ENCODE measurements at places on chromosomes 6 and 20. TPM values are rescaled to one million over a fixed set of nuclear protein-coding genes. Genes with fewer than 3 reads are reported as not detected.

PLA2G7 gene
- total RNA-seq = not detected

SLC22A3 gene
- 22.6 TPM for total RNA-seq

DNA sequence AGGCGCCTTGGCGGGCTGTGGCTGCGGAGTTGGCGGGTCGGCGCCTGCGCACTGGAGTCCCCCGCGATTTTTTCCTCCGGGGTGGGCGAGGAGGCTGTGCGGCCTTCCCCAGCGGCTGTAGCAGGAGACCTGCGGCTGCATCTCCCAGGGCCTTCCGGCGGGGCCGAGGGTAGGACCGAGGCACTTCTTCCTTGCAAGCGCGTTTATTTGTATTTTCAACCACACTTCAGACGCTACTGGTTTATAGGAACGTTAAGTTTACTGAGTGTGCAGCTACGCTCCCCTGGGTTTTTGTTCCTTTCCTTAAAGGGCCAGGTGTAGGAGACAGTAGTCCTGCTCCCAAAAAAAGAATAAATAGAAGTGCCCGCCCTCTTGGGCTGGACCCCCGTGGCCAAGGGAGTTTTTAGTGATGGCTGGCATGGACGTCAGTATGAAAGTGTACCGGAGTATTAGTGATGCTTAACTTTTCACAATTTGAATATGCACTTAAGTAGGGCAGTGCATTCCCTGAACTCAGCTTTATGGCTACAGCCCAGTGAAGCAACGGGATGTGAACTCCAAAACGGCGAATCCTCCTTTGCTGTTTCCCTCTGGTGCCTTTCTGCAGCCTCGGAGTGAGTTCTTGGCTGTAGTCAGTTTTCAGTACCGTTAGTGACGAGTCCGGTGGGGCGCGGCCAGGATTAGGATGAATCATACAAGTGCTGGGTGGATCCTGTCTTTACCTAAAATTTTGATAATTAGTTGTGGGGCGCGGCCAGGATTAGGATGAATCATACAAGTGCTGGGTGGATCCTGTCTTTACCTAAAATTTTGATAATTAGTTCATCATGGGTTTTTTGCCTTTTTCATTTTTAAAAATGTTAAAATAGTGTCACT lies 1.0 kb upstream of the FBXO5 start:
- no peaks in the 10 kb centered on the region for H3K27me3 ChIP-seq
- no peaks in the 10 kb centered on the region for H3K36me3 ChIP-seq
- H3K4me3 ChIP-seq = peak overlapping the region; percentile 62
- H3K27ac ChIP-seq = peak overlapping the region; percentile 97
- peaks cover 11% of the 10 kb centered on the region for H3K4me1 ChIP-seq

DNA sequence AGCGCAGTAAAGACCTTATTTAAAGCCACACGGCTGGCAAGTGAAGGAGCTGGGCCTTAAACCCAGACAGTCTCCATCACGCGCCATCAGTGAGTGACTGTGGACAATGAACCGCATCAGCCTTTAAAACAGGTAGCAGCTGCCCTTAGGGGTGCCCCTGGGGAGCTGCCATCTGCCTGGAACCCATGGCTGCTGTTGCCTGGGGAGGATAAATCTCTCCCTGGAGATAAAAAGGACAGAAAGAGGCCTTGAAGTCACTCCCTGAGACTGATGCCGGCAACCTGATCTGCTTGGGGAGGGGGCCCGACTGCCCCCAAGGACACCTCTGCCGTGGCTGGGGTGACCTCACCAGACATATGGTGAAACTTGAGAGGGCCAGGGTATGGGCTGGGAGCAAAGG lies 73.5 kb downstream of the PREX1 start:
- H3K27me3 ChIP-seq = no peaks in the 10 kb centered on the region
- H3K4me1 ChIP-seq = no peaks in the 10 kb centered on the region
- H3K27ac ChIP-seq = no peak overlapping the region
- no peak for DNase-seq
- no peak overlapping the region for H3K4me3 ChIP-seq

DNA sequence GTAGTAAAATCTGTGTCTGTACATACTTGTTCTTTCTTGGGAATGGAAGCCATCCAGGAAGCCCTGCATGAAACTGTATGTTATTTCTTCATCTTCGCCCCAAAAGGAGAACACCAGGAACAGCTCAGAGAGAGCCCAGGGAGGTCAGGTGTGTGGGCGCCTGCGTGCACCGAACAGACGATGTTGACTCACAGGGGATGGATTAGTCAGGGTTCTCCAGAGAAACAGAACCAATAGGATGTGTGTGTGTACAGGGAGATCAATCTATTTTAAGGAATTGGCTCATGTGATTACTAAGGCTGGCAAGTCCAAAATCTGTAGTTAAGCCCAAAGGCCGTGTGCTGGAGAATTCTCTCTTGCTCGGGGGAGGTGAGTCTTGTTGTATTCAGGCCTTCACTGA lies 45.7 kb downstream of the RNASET2 start:
- H3K4me1 ChIP-seq = no peaks in the 10 kb centered on the region
- no peaks in the 10 kb centered on the region for H3K36me3 ChIP-seq
- H3K27me3 ChIP-seq = no peaks in the 10 kb centered on the region
- DNase-seq = no peak
- no peak overlapping the region for H3K27ac ChIP-seq
- no peak overlapping the region for H3K4me3 ChIP-seq

SLC22A16 gene
- 10.8 TPM for total RNA-seq

GINS1 gene
- not detected for total RNA-seq

DNA sequence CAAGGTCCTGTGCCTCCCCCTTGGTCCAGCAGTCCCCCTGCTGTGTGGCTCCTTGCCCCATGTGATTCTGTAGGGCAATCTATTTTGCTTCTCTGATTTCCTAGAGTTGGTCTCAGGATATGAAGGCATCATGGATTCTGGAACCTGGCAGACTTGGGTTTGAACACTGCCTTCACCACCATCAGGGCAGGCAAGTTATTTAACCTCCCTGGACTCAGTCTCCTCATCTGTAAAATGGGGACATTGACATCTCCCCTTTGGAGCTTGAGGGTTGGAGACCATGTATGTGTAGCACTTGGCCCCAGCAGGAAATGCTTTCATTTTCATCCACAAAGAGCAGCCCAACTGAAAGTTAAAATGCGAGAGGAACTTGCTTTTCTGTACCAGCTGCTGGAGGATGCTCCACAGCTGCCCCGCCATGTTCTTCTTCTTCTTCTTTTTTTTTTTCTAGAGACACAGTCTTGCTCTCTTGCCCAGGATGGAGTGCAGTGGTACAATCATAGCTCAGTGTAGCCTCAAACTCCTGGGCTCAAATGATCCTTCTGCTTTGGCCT lies 6.7 kb downstream of the TOX2 start:
- DNase-seq = no peak
- H3K27me3 ChIP-seq = no peaks in the 10 kb centered on the region
- H3K4me1 ChIP-seq = no peaks in the 10 kb centered on the region
- H3K36me3 ChIP-seq = no peaks in the 10 kb centered on the region
- H3K4me3 ChIP-seq = no peak overlapping the region

HLA-DOB gene
- 0.82 TPM for total RNA-seq

DNA sequence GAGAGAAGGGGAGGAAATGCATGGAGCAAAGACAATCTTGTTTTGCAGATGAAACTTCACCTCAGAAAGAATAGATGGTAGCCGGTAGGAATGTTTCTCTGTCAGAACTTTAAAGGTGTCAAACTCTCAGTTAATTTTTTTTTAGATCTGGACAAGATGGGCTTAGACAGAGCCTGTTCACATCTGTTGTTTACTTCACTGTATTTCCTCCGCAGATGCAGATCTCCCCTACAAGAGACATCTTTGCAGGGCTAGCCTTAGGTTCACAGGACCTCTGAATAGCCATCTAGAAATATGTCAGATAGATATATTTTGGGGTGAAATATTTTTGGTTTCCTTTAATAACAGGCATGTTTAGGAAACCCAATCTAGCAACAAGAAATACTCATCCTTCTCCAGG lies 12.1 kb upstream of the ZBP1 start:
- no peaks in the 10 kb centered on the region for H3K27me3 ChIP-seq
- no peaks in the 10 kb centered on the region for H3K4me1 ChIP-seq
- no peak for DNase-seq
- no peaks in the 10 kb centered on the region for H3K36me3 ChIP-seq
- H3K4me3 ChIP-seq = no peak overlapping the region

GRCh38 chr6:15547400-15547799 lies 115.4 kb downstream of the DTNBP1 start:
- no peaks in the 10 kb centered on the region for H3K36me3 ChIP-seq
- no peak overlapping the region for H3K27ac ChIP-seq
- H3K4me1 ChIP-seq = no peaks in the 10 kb centered on the region
- H3K27me3 ChIP-seq = no peaks in the 10 kb centered on the region
- no peak for DNase-seq
- H3K4me3 ChIP-seq = no peak overlapping the region

SLC26A8 gene
- total RNA-seq = not detected

DNA sequence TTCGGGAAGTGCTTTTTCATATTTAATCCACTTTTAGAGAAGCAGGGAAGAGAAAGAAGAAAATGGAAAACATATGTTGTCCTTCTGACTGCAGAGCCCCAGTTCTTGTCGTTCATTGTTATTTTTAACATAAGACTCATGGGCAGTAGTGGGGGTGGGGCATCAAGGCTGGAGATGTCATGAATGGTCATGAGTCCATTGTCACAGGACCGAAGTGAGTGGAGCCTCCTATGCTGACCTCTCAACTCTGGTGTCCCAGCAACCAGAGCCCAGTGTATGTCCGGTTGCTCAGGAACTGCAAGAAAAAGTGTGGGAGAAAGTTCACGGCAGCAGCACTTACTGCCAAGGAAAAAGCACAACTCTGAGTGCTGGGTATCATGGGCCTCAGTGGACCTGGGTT lies 108.6 kb downstream of the BANF2 start:
- H3K27ac ChIP-seq = peak overlapping the region; percentile 86
- no peaks in the 10 kb centered on the region for H3K27me3 ChIP-seq
- no peaks in the 10 kb centered on the region for H3K36me3 ChIP-seq
- peaks cover 23% of the 10 kb centered on the region for H3K4me1 ChIP-seq
- no peak overlapping the region for H3K4me3 ChIP-seq

GRCh38 chr6:91678679-91679446 lies 1092.0 kb upstream of the MAP3K7 start:
- no peak overlapping the region for H3K4me3 ChIP-seq

RPS6KA2 gene
- total RNA-seq = 78.4 TPM

TTBK1 gene
- 0.14 TPM for total RNA-seq

- no peak overlapping the region for H3K27ac ChIP-seq
- no peak overlapping the region for H3K4me3 ChIP-seq
- no peaks in the 10 kb centered on the region for H3K27me3 ChIP-seq
- DNase-seq = no peak
These were observed 17.5 kb downstream of the UQCC1 start for GRCh38 chr20:35394271-35394670.

DNA sequence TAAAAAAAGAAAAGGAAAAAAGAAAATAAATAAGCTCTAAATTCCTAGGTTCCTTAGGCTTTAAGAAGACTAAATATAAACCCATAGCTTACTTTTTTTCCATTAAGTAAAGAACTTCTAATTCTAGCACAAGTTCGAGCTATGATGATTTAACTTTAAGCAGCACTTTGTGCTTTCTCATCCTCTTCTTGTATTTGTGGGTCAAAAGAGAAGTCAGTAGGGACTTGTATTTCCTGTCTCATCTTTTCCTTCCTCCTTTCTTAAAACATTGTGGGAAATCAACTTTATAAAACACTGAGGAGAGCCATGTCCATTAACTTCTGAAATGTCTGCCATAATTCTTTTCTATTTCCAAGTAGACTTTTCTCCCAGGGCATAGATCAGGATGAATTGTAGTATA lies 637.7 kb upstream of the CITED2 start:
- H3K27ac ChIP-seq = no peak overlapping the region
- H3K4me1 ChIP-seq = no peaks in the 10 kb centered on the region

NR2E1 gene
- not detected for total RNA-seq

DNA sequence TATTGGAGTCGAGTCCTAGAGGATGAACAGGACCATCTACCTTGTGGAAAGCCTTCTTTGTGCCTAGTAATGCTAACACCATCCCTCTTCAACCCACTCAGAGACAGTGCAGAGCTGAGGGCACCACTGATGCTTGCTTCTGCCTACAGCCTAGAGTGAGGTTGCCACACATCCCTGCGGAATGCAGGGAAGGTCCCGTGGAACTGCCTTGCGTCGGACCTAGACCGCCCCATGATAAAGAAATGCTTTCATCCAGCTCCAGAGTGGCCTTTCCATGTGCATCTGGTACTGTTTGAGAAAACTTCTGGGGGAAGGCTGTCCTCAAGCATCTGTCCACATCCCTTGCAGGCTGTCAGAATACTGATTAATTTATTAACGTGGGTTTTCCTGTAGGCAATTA lies 168.4 kb downstream of the PHACTR1 start:
- DNase-seq = no peak
- H3K4me1 ChIP-seq = no peaks in the 10 kb centered on the region
- no peak overlapping the region for H3K4me3 ChIP-seq
- no peaks in the 10 kb centered on the region for H3K27me3 ChIP-seq
- no peak overlapping the region for H3K27ac ChIP-seq
- no peaks in the 10 kb centered on the region for H3K36me3 ChIP-seq

DNA sequence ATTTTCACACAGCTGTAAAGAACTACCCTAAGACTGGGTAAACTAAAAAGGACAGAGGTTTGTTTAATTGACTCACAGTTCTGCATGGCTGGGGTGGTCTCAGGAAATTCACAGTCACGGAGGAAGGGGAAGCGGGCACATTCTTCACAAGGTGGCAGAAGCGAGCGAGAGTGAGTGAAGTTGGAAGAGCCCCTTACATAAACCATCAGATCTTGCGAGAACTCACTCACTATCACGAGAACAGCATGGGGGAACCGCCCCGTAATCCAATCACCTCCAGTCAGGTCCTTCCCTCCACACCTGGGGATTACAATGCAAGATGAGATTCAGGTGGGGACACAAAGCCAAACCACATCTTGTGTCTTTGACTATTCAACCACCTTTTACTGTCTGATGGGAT lies 700.5 kb downstream of the TENT5A start:
- H3K36me3 ChIP-seq = no peaks in the 10 kb centered on the region
- no peak overlapping the region for H3K27ac ChIP-seq
- no peaks in the 10 kb centered on the region for H3K4me1 ChIP-seq
- no peaks in the 10 kb centered on the region for H3K27me3 ChIP-seq
- DNase-seq = no peak
- H3K4me3 ChIP-seq = no peak overlapping the region

SLC32A1 gene
- not detected for total RNA-seq

SLC22A1 gene
- total RNA-seq = not detected

DNA sequence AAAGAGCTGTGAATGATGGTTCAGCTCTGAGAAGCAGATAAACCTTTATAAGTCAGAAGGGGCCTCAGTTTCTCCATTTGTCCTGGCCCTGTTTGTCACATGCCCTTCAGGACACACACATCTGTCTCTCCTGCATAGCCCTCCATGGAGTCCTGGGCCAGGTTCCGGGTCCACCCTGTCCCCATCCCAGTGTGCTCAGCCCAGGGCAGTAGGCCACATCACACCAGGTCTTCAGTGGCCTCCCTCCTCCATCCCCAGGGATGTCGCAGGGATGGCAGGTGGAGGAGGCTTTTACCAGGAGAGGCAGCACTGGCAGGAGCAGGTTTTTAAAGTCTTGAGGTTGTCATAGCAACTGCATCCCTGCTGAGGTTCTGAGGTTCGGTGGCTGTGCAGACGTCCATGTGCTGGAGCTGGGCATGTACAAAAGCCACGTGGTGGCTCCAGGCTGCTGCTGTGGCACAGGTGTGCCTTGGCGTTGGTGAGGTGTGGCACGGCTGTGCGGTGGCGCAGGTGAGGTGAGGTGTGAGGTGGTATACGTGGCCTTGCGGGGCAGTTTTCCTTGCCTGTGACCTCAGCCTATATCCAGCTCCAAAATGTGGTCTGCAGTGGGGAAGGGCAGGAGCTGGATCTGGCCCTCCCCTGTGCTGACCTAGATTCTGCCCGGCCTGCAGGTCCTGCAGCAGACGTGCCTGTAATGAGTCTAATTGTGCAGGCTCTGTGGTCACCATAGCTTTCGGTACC lies 8.0 kb upstream of the NPBWR2 start:
- DNase-seq = no peak
- no peaks in the 10 kb centered on the region for H3K27me3 ChIP-seq
- H3K4me1 ChIP-seq = no peaks in the 10 kb centered on the region
- no peak overlapping the region for H3K4me3 ChIP-seq
- no peaks in the 10 kb centered on the region for H3K36me3 ChIP-seq

Measured in uterus (tissue), 4 donors.